ENCODE measurements at places on chromosomes 12 and 14. TPM values are rescaled to one million over a fixed set of nuclear protein-coding genes. Genes with fewer than 3 reads are reported as not detected.
A peak's percentile ranks its signal among the peaks of the same experiment; 100 is the strongest.

Gene TAS2R19
- 0.24 TPM for total RNA-seq

Gene KLHL33
- total RNA-seq, result not detected

Gene SERPINA3
- 0.96 TPM for total RNA-seq

Gene MFAP5
- total RNA-seq, result not detected

Gene SLC25A21
- total RNA-seq, result 0.68 TPM

Gene KCNK13
- not detected for total RNA-seq

DNA sequence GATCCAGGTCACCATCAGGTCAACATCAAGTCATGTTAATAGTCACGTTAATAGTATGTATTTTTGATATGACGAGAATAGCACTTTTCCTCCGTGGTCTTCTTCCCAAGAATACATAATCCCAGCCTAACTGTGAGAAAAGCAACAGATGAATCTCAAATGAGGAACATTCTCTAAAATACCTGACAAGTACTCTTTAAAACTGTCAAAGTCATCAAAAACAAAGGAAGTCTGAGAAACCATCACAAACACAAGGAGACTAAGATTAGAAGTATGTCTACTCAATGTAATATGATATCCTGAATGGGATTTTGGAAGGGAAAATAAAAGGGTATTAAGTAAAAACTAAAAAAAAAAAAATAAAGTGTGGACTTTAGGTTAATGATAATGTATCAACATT lies 36.8 kb upstream of the GLIPR1 start:
- no peak for DNase-seq

- DNase-seq, result peak; percentile 46
Observed at GRCh38 chr12:106358396-106359241, 1.1 kb downstream of the POLR3B start.

GRCh38 chr14:60196291-60196690 lies 31.1 kb upstream of the DHRS7 start:
- DNase-seq, result peak; percentile 40

DNA sequence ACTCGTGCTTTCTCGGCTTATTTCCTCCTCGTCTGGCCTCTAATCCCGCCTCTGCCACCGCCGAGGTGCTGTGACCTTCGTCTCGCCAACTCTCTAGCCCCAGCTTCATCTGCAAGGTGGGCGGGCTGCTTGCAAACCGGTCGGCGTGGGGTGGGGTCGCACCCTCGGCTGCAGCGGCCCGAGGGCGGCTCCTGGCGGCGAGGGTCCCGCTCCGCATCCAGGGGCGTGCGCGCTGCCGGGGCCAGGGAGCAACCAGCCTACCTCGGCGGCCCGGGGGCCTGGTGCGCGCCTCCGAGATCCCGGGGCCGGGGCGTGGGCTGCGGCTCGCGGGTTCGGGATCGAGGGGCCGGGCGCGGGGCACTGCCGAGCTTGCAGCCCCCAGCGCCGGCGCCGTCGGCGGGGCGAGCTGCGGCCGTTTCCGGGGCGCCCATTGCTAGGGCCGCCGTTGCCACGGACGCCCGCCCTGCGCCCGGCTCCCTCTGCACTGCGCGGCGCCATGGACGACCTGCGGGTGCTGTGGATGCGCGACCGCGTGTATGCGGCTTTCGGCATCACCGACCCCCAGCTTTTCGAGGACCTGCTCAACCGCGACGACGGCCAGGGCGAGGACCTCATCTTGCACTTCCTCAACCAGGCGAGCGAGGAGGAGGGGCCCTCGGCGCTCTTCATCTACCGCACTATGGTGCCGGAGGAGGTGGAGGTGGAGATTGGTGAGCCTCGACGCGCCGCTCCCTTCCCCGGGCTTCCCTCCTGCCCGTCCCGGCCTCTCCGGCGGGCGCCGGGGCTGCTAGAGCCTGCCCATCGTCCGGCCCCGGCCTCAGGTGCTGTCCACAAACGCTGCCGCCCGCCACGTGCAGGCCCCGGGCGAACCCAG lies at the start of gene DNAH10:
Gene DNAH10, plus strand, starts transcription at position 461 of the 874 bp plus-strand sequence. Its CDS starts 36 bp downstream, at position 497.
- no peak for DNase-seq

- no peak for DNase-seq
Observed at GRCh38 chr12:132804426-132804861, 24.2 kb downstream of the GOLGA3 start.

DNA sequence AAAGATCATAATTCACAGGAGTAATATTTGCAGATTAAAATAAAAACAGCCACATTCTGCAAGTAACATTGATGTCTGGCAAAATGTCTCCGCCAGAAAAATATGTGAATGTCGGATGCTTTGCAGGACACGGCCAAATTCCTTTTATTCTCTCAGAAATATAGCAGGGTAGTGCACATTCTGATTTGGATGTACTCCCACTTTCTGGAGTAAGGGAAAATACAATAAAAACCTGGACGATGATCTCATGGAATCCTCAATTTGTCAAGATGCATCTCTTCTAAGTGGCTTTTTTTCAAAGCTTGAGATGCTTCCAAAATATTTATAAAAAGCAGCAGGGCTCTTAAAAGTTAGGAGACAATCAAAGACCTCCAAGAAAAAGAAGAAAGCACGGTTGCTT lies 133.3 kb downstream of the TBX5 start:
- no peak for DNase-seq

DNA sequence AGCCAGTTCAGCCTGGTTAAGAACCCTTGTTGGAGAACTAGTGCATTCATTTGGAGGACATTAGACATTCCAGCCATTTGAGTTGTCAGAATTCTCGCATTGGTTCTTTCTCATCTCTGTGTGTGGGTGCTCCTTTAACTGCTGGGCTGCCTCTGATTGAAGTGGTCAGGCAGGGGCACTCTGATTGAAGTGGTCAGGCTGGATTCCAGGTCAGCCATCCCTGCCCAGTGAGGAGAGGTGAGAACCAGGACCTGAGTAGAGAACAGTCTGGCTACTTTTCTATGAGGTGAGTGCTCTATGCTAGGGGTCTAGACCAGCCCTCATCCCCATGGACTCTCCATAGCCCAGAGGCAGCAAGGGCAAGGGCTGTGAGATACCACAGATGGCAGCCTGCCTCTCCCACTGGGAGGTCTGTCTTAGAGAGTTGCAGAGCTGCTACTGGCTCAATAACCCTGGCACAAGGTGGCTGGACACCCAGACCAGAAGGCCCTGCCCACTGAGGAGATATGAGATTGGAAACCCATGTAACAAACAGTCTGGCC lies 691.6 kb downstream of the TMTC2 start:
- DNase-seq, result no peak

DNA sequence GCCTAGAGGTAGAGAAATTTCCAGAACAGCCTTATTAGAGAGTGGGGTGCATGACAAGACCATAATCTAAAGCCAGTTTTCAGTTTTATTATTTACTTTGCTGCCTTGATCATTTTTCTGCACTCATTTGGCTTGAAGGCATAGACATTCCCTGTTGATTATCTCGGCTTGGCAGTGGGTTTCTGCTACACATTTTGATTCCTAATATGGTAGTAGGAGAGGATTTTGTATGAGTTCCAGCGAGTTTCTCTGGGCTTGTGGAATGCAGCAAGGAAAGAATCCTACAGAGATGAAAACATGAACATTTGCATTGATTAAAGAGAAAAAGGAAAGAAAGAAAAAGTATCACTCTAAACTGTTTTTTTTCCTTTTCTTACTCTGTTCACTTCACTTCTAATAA lies 281.2 kb downstream of the PAWR start:
- peak; percentile 87 for DNase-seq

Measured in RPMI7951 (cell line).